Cardiac muscle cell (in vitro differentiated cells and primary cell): ENCODE measurements at places on chromosomes 11 and 22.
A peak's percentile ranks its signal among the peaks of the same experiment; 100 is the strongest.

GRCh38 chr11:69368119-69368880 is 74.3 kb downstream of the MYEOV start:
- DNase-seq = no peak

DNA sequence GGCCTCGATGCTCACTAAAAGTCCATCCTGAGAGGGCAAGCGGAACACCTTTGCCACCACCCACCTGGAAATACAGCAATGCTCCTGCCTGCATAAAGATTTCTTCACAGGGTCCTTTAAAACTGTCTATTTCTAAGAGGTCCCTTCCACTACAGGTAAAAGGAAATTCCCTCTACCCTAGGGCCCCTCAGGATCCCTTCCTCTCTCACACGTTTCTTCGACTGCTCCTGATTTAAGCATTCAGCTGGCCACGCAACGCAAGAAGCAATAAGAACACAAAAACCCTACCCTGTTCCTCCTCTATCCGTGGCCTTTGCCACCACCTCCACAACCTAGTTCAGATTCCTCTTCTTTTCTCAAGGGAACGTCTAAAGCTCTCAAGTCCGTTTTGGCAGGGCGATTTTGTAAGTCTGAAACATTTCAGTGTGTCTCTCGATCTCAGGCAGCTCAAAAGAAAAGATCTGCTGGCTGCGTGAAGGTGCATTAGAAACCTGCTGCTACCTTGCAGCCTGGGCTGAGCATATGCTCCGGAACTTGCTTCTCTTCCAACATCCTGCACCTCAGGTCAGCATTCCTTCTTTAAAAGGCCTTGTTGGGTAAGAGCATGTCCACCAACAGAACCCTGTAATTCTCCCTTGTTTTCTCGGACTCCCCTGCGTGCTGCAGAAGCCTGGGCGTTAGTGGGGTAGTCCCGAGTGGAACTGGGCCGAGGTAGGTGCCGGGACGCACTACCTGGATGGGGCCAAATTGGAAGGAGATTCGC is 1.6 kb downstream of the LGR4 start:
- no peak for DNase-seq

DNA sequence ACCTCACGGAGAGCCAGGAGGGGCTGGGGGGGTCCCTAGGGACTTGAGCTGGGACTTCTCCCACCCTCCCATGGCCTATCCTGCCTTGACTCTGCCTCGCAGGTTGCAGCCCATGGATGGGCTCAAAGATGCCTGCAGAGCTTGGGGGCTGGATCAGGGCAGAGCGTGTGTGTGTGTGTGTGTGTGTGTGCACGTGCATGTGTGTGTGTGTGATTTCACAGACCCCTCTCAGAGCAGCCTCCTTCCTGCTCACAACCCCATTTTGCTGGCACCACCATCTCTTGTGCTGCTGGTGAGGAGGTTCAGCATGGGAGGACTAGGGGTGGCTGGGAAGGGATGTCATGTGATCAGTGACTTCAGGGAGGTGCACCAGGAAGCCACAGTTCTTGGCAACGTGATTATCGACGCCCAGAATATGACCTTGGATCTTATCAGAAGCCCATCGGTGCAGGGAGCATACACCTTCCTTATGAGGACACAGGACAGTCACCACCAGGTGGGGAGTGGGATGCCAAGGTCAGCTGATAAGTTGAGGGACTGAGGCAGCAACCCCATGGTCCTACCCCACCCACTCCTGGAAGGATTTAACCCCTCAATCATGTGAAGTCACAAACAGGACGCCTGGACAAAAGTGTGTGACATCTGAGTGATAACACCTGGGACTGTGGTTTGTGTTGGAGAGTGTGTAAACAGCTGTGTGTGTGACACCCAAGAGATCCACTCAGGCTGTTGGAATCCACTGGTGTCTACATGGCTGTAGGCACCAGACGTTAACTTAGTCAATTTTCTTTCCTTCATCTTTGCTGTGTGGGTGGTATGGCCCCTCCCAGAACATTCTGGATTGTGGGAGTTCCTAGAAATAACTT is 1.8 kb upstream of the NAALADL1 start:
- DNase-seq = peak; percentile 9

- DNase-seq = peak; percentile 24
Observed at GRCh38 chr11:61162092-61162941, 1.1 kb upstream of the VPS37C start.

GRCh38 chr11:65869643-65870306 is 2.8 kb downstream of the EFEMP2 start:
- DNase-seq = no peak

GRCh38 chr11:2789791-2790567 is 90.2 kb upstream of the KCNQ1OT1 start:
- no peak for DNase-seq

DNA sequence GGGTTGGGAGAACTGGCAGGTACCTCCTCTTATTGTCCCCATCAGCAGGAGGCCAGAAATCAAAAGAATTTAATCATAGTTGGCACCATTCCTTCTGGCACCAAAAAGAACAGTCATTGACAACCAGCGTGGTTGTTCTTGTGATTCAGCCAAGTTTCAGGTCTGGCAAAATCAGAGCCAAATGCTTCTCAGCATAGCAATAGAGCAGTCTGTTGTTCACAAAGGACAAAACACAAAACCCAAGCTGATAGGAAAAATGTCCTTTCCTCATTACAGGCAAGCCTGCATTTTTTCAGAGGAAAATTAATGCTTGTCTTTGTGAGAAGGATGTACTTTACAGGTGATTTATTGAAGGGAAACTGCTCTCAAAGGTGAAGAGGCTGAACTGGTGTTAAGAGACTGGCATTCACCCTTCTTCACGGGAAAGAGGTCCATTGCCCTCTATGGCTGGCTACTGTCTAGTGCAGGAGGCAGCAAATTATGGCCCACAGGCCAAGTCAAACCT is 241.8 kb upstream of the ARHGAP42 start:
- peak; percentile 42 for DNase-seq

- DNase-seq = peak; percentile 33
Observed at GRCh38 chr11:74948546-74948897, 369 bp downstream of the XRRA1 start.

- DNase-seq = peak; percentile 79
Observed at GRCh38 chr11:61281581-61282250, 13.4 kb downstream of the VWCE start.
